ENCODE measurements at places on chromosomes 7 and 10. TPM values are rescaled to one million over a fixed set of nuclear protein-coding genes. Genes with fewer than 3 reads are reported as not detected.

OR9A2 gene
- total RNA-seq: not detected

DNA sequence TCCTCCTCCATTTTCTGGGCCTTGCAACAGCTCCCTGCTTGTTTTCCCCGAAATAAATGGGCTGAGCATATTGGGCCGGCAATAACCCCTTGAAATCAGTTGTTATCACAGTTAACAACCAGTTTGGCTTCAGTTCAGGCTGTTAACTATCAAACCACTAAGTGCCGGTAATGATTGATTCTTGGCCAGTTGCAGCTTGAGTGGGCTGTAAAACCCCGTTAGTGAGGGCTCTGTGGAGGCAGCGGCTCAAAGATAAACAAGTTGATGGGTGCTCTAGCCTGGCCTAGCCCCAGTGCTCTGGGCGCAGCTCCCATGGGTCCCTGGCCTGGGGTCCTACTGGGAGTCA, 8.3 kb downstream of the FGF8 start:
- DNase-seq: no peak

GRCh38 chr7:130473876-130474275, 18.0 kb upstream of the MEST start:
- no peak for DNase-seq

GRCh38 chr7:141991140-141991539, 4.5 kb upstream of the MGAM start:
- DNase-seq: no peak

- no peak for DNase-seq
These were observed 213.6 kb downstream of the FAM107B start for GRCh38 chr10:14560791-14561765.

DNA sequence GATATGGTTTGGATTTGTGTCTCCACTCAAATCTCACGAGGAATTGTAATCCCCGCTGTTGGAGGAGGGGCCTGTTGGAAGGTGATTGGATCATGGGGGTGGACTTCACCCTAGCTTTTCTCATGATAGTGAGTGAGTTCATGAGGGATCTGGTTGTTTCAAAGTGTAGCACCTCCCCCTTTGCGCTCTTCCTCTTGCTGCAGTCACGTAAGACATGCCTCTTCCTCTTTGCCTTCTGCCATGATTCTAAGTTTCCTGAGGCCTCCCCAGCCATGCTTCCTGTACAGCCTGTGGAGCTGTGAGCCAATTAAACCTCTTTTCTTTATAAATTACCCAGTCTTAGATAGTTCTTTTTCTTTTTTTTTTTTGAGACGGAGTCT, 17.1 kb downstream of the CDNF start:
- DNase-seq: no peak

- no peak for DNase-seq
These were observed 437.7 kb downstream of the AUTS2 start for GRCh38 chr7:70035955-70036354.

DNA sequence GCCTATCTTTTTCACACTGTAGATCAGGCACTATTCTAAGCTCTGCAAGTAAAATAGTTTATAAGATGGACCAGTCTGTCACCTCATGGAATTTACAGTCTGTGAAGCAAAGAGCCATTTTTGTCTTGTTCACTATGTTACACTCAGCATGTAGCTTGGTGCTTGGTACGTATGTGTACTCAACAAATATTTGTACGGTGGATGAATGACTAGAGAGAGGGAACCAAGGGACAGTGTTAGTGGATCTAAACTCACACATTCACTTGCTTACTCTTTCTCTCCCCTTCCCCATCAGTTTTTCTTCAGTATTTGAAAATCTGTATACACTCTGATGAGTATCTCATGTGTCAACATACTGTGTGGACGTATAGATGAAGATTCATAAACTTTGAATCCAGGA, 45.9 kb downstream of the PTF1A start:
- no peak for DNase-seq

DNA sequence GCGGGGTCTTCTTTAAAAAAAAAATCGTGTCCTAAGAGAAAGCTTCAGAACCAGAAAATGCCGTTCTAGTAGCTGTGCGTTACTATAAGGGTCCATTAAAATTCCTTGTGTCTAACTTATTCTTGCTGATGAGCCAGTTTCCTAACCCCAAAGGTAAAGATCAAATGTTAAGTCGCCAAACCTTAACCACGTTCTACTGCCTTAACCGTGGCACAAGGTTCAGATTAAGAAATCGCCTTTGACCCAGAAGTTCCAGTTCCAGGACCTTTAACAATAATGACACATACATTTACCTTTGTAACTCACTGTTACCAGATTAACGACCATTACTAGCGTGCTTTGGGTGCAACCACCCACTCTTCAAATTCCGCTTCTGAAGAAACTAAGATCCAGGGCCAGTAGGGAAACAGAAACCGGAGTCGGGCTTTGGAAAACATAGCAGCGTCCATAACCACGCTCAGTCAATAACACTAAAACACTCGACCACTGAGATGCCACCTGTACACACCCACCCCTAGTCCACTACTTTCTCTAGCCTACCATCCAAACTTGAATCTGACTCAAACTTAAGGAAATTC, 620 bp downstream of the BET1 start:
- DNase-seq: no peak

DNA sequence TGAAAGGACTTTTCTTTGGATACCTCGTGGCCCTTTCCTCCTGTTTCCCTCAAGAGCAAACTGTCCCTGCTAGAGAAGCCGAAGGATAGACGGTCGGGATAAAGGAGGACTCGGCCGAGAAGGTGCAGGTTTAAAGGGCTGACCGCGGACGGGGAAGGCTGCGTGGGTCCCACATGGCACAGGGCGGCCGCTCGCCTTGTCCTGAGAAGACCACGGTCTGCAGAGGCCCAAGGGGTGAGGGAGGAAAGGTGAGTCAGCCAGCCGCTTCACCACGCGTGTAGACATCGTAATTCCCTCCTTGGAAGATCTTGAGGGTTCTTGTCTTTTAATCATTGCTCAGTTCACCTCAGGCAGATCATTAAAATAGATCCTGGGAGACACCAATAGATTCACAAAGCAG, 253.8 kb downstream of the DPP6 start:
- peak; percentile 55 for DNase-seq

LIPJ gene
- not detected for total RNA-seq

DNA sequence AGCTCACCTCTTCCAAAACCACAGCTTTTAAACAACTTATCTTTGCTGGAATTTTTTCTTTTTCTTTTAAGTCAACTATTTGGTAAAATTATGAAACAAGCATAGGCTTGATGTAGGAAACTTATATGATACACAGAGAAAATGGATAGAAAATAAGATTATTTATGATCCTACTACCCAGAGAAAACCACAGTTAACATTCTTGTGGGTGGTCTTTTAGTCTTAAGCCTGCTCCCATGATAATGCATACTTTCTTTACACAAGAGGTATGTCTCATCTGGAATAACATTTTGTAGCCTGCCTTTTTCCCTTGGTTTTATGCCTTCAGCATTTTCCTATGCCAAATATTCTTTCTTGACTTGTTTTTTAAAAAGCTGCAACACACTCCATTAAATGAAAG, 21.4 kb downstream of the PLPP4 start:
- no peak for DNase-seq

- peak; percentile 54 for DNase-seq
These were observed 120.4 kb downstream of the RGS10 start for GRCh38 chr10:119421891-119422681.

TRIM4 gene
- 6.2 TPM for total RNA-seq

- no peak for DNase-seq
These were observed 14.1 kb downstream of the PDZD8 start for GRCh38 chr10:117360994-117361667.

GRCh38 chr7:99379043-99379577, 4.6 kb downstream of the ARPC1B start:
- peak; percentile 86 for DNase-seq

- DNase-seq: no peak
These were observed 44.8 kb upstream of the ANKRD1 start for GRCh38 chr10:90965720-90966119.

MYH16 gene
- total RNA-seq: not detected

DNA sequence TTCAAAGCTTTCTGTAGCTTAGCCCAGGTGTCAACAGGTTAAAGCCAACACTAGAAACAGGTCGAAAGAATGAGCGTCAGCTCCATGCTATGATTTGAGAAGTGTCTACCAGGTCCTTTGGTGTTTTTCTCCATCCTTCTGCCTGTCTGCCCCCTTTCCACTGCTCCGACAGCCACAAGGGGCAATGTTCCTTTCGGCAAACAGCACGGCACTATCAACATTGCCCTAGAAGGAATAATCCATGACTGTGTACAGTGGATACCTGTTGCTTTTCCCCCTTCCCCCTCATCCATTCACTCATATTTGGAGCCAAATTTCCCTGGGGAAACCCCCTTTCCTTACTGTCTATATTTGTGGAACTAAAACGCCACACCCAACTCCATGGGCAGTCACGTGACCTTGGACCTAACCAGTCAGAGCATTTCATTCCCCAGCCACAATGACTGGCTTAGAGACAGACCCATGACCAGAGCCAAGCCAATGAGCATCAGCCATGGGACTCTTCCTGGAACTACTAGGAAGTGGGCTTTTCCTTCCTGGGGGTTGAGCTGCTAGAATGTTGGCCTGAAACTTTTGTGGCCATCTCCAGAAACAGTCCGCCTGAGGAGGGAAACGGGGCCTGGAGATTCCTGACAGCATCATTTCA, 51.5 kb downstream of the AFAP1L2 start:
- no peak for DNase-seq

ADAM22 gene
- 1.2 TPM for total RNA-seq

DNA sequence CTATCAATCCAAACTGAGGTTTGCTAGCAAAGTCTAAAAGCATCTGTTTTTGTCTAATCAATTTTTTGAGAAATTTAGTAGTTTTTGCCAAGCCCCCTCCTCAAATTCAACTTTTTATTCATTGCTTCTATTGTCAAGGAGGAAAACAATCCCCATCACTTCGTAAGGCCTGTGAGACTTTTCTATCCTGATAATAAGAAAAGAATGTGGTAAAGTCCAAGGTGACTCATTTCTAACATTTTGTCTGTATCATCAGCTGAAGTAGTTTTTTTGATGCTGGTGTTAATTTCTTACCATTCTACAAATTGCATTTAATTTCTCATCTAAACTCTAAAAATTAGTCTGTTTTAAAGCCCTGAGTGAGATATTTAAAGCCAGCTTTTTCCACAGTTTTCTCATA, 11.7 kb downstream of the ANK3 start:
- no peak for DNase-seq

DNA sequence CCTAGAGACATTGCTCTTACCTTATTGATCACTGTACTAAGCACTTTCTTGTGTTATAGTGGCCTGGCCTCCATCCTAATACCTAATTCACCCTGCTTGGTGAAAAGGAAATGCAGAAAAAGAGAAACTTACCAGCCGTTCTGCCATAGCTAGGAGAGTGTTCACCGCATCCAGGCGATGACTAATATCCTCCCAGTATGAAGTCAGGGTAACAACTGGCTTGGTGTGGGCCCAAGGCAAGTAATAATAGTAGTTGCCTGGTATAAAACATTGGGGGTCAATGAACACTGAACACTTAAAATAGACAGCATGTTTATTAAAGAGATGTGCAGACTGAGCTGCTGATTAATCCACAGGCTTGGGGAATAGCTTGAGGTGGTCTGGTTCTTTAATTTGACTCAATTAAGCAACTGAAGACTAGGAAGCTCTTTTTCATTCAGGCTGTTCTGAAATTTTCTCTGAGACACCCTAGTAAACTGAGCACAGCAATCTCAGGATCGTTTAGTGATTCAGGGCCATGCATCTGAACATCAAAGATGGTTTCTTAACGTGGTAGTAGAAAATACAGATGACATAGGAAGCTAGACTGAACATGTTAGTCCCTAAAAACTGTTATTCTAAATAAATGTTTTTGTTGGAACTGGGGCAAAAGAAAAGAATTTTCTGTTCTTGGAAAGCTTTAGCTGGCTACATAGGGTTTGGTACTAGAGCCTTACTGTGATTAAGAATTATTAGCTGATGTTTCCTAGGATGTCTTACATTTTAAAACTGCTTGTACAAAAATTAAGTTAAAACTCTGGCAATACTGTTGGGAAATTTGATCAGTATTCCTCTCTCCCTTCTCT, 102.2 kb downstream of the MYOF start:
- no peak for DNase-seq

DNA sequence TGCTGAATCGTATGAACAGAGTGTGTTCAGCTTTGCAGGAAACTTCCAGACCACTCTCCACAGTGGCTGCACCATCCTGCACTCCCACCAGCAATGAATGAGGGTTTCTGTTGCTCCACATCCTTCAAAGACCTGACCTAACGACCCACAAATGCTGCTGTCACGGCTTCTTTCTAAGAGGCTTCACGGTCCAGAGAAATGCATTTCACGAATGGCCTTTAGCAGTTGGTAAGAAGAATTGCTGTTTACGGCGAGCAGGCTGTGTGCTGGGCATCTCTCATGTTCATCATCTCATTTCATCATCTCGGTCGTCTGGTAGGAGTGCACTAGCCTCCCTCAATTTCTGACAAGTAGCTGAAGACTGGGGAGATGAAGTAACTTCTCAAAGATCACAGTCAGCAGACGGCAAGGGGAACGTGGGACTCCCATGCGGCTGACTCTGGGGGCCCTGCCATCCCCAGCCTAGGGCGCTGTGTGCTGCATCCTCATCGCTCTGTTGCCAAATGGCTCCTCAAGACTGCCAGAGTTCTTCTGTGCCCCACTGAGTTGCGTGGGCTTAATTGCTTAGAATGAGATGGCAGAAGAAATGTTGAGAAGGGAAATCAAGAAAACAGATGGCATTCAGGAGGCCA, 72.9 kb downstream of the ADARB2 start:
- no peak for DNase-seq

DNA sequence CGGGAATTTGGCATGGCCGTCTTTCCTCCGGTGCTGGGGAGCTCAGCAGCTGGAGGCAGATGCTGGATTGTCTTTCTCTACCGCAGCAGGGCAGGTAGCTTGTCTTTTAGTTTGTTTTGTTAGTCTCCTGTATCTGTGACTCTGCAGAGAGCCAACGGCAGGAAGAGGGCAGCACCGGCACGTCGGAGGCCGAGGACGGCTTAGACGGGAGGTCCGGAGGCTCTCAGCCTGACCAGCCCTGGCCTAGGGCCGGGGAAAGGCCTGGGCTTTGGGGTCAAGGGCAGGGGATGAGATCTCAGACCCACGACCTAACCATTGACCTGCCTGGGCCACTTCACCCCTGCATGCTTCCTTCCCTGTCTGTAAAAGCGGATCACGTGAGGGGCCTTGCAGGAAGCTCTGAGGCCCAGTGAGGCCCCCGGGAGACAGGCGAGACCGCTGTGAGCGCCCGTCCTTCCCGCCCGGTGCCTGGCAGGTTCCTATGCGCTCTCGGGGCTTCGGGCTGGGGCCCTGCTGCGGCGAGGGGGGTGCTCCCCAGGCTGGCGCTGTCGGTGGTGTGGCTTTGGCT, 72.7 kb downstream of the LHPP start:
- DNase-seq: peak; percentile 70

- peak; percentile 80 for DNase-seq
These were observed 488 bp downstream of the ARMC10 start for GRCh38 chr7:103075337-103075918.

- DNase-seq: no peak
These were observed 900 bp downstream of the MKLN1 start for GRCh38 chr7:131328377-131329175.

NKX1-2 gene
- total RNA-seq: not detected
